ENCODE measurements at places on chromosomes 16 and 17. TPM values are rescaled to one million over a fixed set of nuclear protein-coding genes. Genes with fewer than 3 reads are reported as not detected.

- no peak for DNase-seq
- no peaks in the 10 kb centered on the region for H3K36me3 ChIP-seq
- H3K4me1 ChIP-seq = no peaks in the 10 kb centered on the region
- H3K27ac ChIP-seq = no peak within 1 kb of the TSS
- no peak within 1 kb of the TSS for H3K4me3 ChIP-seq
- peaks cover 5% of the 10 kb centered on the region for H3K27me3 ChIP-seq
Measured at GRCh38 chr17:41440531-41441033, at the start of gene KRT38. KRT38 (minus strand) TSS chr17:41440983; CDS start chr17:41440921, 62 bp downstream.

- no peak for DNase-seq
- H3K36me3 ChIP-seq = peaks cover 21% of the 10 kb centered on the region
- no peaks in the 10 kb centered on the region for H3K27me3 ChIP-seq
- no peak overlapping the region for H3K4me3 ChIP-seq
- H3K27ac ChIP-seq = no peak overlapping the region
Measured at GRCh38 chr16:56363781-56364565, 61.4 kb downstream of the AMFR start.

DNA sequence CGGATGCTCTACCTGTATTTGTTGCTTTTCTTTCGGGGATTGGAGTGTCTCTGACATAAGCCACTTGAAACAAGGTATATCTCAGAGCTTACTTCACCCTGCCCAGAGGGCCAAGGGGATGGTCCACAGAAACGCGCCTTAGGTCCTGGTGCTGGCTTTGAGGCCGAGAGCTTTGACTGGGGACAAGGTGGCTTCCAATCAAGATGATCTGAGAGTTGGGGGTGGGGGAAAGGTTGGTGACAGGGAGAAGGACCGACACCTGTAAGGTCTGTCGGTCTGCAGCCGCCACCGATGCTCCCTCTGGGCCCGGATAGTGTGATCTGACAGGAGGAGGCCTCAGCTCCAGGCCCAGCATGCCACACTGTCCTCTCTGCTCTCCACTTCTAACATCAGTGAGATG lies 21.8 kb upstream of the SPATA32 start:
- H3K27me3 ChIP-seq = no peaks in the 10 kb centered on the region
- no peak for DNase-seq
- peak overlapping the region; percentile 78 for H3K27ac ChIP-seq
- H3K36me3 ChIP-seq = peaks cover 70% of the 10 kb centered on the region
- peaks cover 8% of the 10 kb centered on the region for H3K4me1 ChIP-seq

- no peaks in the 10 kb centered on the region for H3K4me1 ChIP-seq
- no peak overlapping the region for H3K27ac ChIP-seq
- H3K4me3 ChIP-seq = no peak overlapping the region
- DNase-seq = no peak
- H3K36me3 ChIP-seq = no peaks in the 10 kb centered on the region
- H3K27me3 ChIP-seq = no peaks in the 10 kb centered on the region
Measured at GRCh38 chr17:79570653-79571052, 40.2 kb downstream of the RBFOX3 start.

DNA sequence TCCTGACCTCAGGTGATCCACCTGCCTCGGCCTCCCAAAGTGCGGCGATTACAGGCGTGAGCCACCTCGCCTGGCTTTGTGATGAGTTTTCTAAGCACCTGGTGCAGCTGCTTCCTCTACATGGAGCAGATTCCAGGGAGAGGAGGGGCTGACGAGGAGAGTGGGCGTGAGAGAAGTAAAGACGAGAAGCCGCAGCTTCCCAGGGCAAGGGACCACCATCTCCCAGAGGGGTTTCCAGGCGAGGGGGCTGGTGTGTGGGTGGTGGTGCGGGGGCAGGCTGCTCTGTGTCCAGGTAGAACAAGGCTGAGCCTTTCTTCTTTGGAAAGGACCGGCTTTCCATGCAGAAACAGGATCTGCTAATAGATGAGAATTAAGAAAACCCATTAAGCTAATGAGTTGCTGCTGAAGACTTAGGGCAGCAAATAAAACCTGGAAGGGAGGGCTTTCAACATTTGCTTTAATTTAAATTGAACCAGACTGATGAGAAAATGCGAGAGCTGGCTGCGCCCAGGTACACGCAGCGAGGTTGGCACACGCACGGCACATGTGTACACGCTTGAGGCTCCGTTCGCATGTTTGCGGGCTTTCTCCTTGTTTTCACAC lies 236.7 kb downstream of the RBFOX3 start:
- no peak overlapping the region for H3K4me3 ChIP-seq
- H3K36me3 ChIP-seq = no peaks in the 10 kb centered on the region
- no peak overlapping the region for H3K27ac ChIP-seq
- H3K27me3 ChIP-seq = peaks cover 14% of the 10 kb centered on the region

DNA sequence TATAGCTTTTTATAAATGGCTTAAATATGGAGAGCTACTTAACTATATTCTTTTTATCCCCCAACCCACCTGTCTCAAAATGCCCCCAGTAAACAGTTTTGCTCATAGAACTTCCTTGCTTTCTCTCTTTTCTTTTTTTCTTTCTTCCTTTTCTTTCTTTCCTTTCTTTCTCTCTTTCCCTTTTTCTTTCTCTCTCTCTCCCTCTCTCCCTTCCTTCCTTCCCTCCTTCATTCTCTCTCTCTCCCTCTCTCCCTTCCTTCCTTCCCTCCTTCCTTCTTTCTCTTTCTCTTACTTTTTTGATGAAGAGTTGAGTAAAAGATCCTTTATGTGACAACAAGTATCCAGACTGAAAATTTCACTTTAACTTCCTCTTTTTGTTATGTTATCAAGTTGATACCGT lies 48.2 kb downstream of the KCNJ2 start:
- DNase-seq = no peak
- H3K4me3 ChIP-seq = no peak overlapping the region
- no peaks in the 10 kb centered on the region for H3K36me3 ChIP-seq

DNA sequence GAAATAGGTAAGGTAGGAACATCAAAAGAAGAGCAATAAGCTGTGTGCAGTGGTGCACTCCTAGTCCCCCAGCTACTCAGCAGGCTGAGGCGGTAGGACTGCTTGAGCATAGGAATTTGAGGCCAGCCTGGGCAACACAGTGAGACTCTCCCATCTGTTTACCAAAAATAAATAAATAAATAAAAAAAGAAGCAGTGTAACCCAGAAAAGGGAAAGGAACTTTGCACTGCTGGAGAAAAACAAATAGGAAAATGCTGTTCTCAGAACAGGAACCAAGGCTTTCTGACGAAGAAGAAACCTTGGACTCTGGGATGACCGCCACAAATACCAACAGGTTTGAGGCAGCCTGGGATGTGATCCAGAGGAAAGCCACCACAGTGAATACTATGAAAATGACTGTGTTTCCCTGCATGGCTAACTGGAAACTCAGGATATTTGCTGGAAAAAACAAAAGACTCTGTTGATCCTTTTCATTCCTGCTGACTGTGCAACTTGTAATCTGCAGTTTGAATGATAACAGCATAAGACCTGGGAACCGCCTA lies 41.2 kb downstream of the TTC19 start:
- peaks cover 59% of the 10 kb centered on the region for H3K36me3 ChIP-seq
- no peak overlapping the region for H3K4me3 ChIP-seq
- H3K27ac ChIP-seq = no peak overlapping the region
- H3K27me3 ChIP-seq = no peaks in the 10 kb centered on the region
- H3K4me1 ChIP-seq = peaks cover 10% of the 10 kb centered on the region
- no peak for DNase-seq

- peaks cover 19% of the 10 kb centered on the region for H3K36me3 ChIP-seq
- no peaks in the 10 kb centered on the region for H3K4me1 ChIP-seq
- no peak for DNase-seq
- no peaks in the 10 kb centered on the region for H3K27me3 ChIP-seq
- H3K27ac ChIP-seq = no peak overlapping the region
Measured at GRCh38 chr16:3486506-3487215, 8.6 kb downstream of the C16orf90 start.

- no peaks in the 10 kb centered on the region for H3K4me1 ChIP-seq
- DNase-seq = no peak
- H3K27me3 ChIP-seq = peaks cover 2% of the 10 kb centered on the region
- H3K36me3 ChIP-seq = no peaks in the 10 kb centered on the region
- H3K27ac ChIP-seq = no peak overlapping the region
Measured at GRCh38 chr16:25478476-25478875, 213.3 kb upstream of the HS3ST4 start.

GRCh38 chr16:75555213-75555706 lies 792 bp downstream of the TMEM231 start:
- H3K4me3 ChIP-seq = peak overlapping the region; percentile 79
- peak; percentile 42 for DNase-seq
- H3K27me3 ChIP-seq = peaks cover 3% of the 10 kb centered on the region
- H3K27ac ChIP-seq = peak overlapping the region; percentile 63

DNA sequence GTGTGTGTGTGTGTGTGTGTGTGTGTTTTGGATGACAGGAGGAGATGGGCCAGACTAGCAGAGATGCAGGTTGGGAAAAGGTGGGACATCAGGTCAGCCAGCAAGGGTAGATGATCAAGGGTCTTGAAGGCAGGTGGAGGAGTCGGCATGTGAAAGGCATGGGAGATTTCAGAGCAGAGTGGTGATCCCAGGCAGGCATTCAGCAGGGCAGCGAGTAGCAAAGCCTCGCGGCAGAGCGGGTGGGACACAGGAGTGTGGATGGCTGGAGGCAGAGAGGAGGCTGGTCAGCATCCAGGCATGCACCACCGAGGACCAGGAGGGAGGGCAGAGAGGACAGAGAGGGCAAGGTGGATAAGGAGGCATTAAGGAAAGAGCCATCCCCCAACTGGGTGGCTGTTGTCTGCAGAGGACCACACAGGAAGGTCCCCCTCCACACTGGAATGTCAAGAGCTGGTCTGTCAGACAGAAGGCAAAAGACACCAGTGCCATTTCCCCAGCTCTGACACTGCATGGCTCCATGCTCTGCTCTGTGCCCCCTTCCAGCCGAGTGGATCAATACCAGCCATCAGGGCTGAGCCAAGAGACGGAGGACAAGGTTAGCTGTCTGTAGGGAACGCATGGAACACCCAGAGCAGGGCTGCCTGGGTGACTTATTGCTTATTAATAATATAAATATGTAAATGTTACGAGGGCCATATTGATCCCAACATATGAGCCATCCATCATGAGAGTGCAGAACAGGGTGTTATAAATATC lies 74.8 kb upstream of the RPL38 start:
- no peaks in the 10 kb centered on the region for H3K4me1 ChIP-seq
- peaks cover 18% of the 10 kb centered on the region for H3K27me3 ChIP-seq
- H3K4me3 ChIP-seq = no peak overlapping the region
- no peak for DNase-seq
- no peaks in the 10 kb centered on the region for H3K36me3 ChIP-seq
- H3K27ac ChIP-seq = no peak overlapping the region

- H3K36me3 ChIP-seq = peaks cover 7% of the 10 kb centered on the region
- no peak overlapping the region for H3K4me3 ChIP-seq
- H3K4me1 ChIP-seq = peaks cover 40% of the 10 kb centered on the region
- no peak overlapping the region for H3K27ac ChIP-seq
Measured at GRCh38 chr17:17088086-17088485, 45.8 kb downstream of the MPRIP start.

DNA sequence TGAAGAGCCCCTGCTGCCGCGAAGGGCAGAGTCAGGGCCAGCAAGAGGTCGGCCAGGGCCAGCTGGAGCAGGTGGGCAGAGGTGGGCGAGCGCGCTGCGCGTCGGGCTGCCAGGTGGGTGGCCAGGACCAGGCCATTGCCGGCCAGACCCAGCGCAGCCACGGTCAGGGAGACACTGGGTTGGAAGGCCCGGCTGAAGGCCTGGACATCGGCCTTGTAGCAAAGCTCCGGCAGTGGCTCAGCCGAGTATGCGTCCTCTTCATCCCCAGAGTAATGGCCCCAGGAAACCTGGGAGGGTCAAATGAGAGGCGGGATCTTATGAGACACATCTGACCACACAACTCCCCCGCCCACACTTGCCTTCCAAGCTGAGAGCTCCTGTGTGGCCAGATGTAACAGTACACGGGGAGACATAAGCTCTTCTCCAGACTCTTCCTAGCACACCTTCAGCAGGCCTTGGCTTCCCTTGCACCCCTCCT lies 1.3 kb downstream of the CCR10 start:
- DNase-seq = no peak
- H3K36me3 ChIP-seq = peaks cover 4% of the 10 kb centered on the region
- no peak overlapping the region for H3K4me3 ChIP-seq

GRCh38 chr16:81876273-81876900 lies 97.3 kb downstream of the PLCG2 start:
- H3K36me3 ChIP-seq = no peaks in the 10 kb centered on the region
- no peak overlapping the region for H3K27ac ChIP-seq
- peaks cover 3% of the 10 kb centered on the region for H3K4me1 ChIP-seq
- H3K4me3 ChIP-seq = no peak overlapping the region
- no peaks in the 10 kb centered on the region for H3K27me3 ChIP-seq

GRCh38 chr17:17513626-17514025 lies 17.4 kb upstream of the RASD1 start:
- H3K27me3 ChIP-seq = no peaks in the 10 kb centered on the region
- H3K4me3 ChIP-seq = no peak overlapping the region
- no peak overlapping the region for H3K27ac ChIP-seq
- H3K36me3 ChIP-seq = no peaks in the 10 kb centered on the region

- no peak overlapping the region for H3K4me3 ChIP-seq
- H3K27me3 ChIP-seq = no peaks in the 10 kb centered on the region
- peaks cover 16% of the 10 kb centered on the region for H3K36me3 ChIP-seq
- DNase-seq = no peak
- peaks cover 11% of the 10 kb centered on the region for H3K4me1 ChIP-seq
- no peak overlapping the region for H3K27ac ChIP-seq
Measured at GRCh38 chr17:17810084-17810894, 26.5 kb downstream of the SREBF1 start.

GRCh38 chr17:39118674-39119419 lies 32.6 kb downstream of the PLXDC1 start:
- DNase-seq = no peak
- peaks cover 4% of the 10 kb centered on the region for H3K4me1 ChIP-seq
- no peaks in the 10 kb centered on the region for H3K27me3 ChIP-seq
- no peak overlapping the region for H3K4me3 ChIP-seq

The SMIM5 gene
- 0.14 TPM for total RNA-seq

The PIMREG gene
- total RNA-seq = 10.0 TPM

The ENPP7 gene
- total RNA-seq = not detected

The CDRT4 gene
- 3.6 TPM for total RNA-seq

The ABCA8 gene
- not detected for total RNA-seq

The FOXN1 gene
- not detected for total RNA-seq

The PEMT gene
- 30.4 TPM for total RNA-seq

The HSF4 gene
- total RNA-seq = 20.7 TPM

The KRTAP1-1 gene
- not detected for total RNA-seq

The PRRT2 gene
- total RNA-seq = 0.93 TPM

The HLF gene
- 1.0 TPM for total RNA-seq

The EMP2 gene
- total RNA-seq = not detected

Measured in activated CD4-positive, alpha-beta T cell treated with anti-CD3 and anti-CD28 coated beads for 36 hours (primary cell).